Right ventricle myocardium superior (tissue), 1 donor: ENCODE measurements at places on chromosomes 4 and X. TPM values are rescaled to one million over a fixed set of nuclear protein-coding genes. Genes with fewer than 3 reads are reported as not detected.

COX7B2 gene
- not detected for total RNA-seq

REPS2 gene
- total RNA-seq, result 11.3 TPM

MGAT4D gene
- total RNA-seq, result not detected

F8A2 gene
- total RNA-seq, result not detected

BMP2K gene
- total RNA-seq, result 25.1 TPM

ASMT gene
- total RNA-seq, result not detected

SPATA4 gene
- total RNA-seq, result 0.32 TPM

ADAMTS3 gene
- total RNA-seq, result 0.27 TPM

DAPP1 gene
- total RNA-seq, result 0.51 TPM

PAGE4 gene
- not detected for total RNA-seq

VSIG4 gene
- total RNA-seq, result 56.6 TPM

GSX2 gene
- total RNA-seq, result not detected
